ENCODE measurements at places on chromosomes 7 and 10.

DNA sequence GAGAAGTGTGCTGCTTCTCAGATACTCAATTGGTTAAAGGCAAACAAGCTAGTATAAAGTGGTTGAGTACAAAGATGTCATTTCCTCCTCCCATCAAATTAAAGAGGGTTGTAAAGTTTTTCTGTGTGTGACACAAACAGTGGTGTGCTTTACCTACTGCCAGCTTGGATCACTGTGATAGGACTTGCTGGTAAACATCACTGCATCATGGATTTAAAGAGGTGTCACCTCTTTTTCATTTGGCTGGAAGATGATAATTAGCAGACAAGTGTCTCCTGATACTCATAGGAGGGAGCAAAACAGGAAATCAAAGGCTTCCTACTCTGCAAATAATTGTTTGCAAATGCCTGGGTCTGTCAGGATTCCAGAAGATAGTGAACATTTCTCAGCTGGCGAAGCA lies 200.5 kb downstream of the MDFIC start:
- no peak for DNase-seq

- no peak for DNase-seq
Observed at GRCh38 chr7:8177109-8177933, 84.6 kb downstream of the ICA1 start.

- no peak for DNase-seq
Observed at GRCh38 chr10:46537309-46537708, 19.1 kb downstream of the GPRIN2 start.

DNA sequence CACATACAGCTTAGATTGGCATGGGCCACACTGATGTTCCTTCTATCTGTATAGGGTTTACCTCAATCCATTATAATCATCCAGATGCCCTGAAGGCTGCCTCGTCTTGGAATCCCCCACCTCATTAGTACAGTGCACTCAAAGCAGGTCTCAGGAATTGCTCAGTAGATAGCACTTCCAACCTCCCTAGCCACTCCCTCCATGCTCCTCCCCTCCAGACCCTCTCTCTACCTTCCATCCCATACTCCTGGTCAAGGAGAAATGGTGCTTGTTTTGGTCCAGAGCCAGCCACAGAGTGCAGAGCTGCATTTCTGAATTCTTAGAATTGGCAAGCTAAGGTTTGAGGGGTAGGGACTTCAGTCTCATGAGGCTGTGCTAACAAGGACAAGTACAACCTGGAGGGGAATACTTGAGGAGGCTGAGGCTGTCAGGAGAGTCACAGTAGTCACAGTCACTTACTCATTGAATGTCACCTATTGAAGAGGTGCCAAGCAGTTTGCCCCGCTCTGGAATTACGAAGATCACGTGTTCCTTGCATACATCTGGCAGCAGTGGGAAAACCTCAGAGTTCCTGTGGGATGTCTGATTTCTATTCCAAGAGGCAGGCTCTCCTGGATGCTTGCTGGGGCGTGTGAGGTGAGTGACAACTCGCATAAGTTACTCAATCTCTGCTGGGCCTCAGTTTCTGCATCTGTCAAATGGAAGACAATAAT lies 60.7 kb upstream of the ZNF746 start:
- no peak for DNase-seq

DNA sequence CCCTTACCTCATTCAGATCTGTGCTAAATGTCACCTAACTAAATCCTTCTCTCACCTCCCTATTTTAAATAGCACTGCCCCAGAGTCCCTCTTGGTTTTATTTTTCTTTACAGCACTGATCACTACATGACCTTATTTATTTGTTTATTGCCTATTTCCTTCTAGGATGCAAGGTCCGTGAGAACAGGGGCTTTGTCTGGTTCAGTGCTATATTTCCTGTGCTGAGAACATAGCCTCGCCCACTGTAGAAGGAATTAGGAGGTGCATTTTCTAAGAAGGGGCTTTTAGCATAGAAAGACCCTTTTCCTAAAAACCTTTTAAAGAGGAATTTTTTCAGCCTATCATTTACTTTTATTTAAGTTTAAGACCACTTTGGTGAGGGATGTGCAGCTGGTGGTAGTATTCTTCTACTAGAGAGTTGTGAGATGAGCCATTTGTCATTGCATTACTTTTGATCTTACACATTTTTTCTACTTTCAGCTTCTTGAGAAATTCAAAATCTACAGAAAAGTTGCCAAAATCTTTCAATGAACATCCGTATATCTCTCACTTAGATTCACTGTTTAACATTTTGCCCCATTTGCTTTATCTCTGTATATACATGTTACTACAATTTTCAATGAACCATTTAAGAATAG lies 13.5 kb upstream of the PCGF5 start:
- no peak for DNase-seq

GRCh38 chr7:142873281-142873784 lies 12.2 kb downstream of the TRPV6 start:
- no peak for DNase-seq

Data from GM12878 (cell line).